ENCODE measurements at places on chromosomes 4 and X. TPM values are rescaled to one million over a fixed set of nuclear protein-coding genes. Genes with fewer than 3 reads are reported as not detected.

The MAMLD1 gene
- total RNA-seq, result 0.23 TPM

The PARM1 gene
- total RNA-seq, result 1.9 TPM

The FGA gene
- total RNA-seq, result not detected

The REST gene
- 19.3 TPM for total RNA-seq

The CPE gene
- 50.4 TPM for total RNA-seq

The EDA gene
- 2.1 TPM for total RNA-seq

DNA sequence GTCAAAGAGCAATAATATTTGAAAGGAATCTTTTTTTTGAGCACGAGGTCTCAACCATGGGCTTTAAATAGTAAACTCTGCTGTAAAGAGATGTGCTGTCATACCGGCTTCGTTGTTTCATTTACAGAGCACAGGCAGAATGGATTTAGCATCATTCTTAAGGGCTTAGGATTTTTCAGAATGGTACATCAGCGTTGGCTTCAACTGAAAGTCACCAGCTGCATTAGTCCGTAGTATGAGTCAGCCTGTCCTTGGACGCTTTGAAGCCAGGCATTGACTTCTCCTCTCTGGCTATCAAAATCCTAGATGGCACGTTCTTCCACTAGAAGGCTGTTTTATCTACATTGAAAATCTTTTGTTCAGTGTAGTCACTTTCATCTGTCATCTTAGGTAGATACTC is 23.6 kb downstream of the COX18 start:
- no peak for DNase-seq
- H3K27ac ChIP-seq, result no peak overlapping the region
- no peak overlapping the region for H3K4me3 ChIP-seq
- no peaks in the 10 kb centered on the region for H3K36me3 ChIP-seq

DNA sequence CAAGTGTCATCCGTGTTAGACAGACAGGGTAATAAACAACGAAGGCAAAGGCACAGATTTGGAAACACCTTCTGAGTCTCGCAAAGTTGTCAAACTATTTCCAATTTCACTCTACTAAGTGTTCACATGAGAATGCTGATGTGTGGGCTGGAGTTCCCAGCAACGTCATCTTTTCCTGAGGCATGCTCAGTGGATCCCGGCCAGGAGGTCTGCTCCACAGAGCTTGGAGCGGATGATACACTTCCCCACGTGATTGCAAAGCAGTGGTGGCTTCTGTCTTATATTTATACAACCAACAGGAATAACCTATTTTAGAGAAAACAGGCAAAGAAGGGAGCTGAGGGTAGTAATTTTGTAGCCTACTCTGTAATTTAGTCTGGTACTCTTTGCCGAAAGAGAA is 40.1 kb upstream of the PDK3 start:
- peak overlapping the region; percentile 63 for H3K27ac ChIP-seq
- no peaks in the 10 kb centered on the region for H3K36me3 ChIP-seq
- no peak for DNase-seq
- H3K27me3 ChIP-seq, result no peaks in the 10 kb centered on the region
- peaks cover 51% of the 10 kb centered on the region for H3K4me1 ChIP-seq

Data from esophagus squamous epithelium (tissue), 5 donors.